HFFc6 (cell line): ENCODE measurements at places on chromosomes 7 and 10. TPM values are rescaled to one million over a fixed set of nuclear protein-coding genes. Genes with fewer than 3 reads are reported as not detected.

Gene PIK3CG
- total RNA-seq = not detected in 2 replicates

Gene SPDYE8
- total RNA-seq = not detected in 3 replicates

Gene PAPOLB
- not detected in 3 replicates for total RNA-seq

DNA sequence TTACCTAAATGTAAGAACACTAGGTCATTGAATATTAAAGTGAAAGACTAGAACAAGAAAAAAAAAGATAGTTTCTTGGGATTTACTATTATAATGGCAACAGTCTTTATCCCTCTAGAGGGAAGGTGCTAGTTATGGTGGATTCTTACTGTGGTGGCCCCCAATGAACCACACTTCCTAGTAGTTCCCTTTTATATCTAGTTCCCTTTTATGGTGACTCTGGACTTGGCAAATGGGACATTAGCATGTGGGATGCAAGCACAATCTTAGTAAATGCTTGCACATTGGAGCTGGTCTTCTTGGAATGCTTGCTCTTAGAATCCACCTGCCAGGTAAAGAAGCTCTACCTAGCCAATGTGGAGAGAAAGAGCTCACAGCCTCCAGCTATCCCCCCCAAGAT is 430.2 kb downstream of the LRMDA start:
- no peak for DNase-seq

DNA sequence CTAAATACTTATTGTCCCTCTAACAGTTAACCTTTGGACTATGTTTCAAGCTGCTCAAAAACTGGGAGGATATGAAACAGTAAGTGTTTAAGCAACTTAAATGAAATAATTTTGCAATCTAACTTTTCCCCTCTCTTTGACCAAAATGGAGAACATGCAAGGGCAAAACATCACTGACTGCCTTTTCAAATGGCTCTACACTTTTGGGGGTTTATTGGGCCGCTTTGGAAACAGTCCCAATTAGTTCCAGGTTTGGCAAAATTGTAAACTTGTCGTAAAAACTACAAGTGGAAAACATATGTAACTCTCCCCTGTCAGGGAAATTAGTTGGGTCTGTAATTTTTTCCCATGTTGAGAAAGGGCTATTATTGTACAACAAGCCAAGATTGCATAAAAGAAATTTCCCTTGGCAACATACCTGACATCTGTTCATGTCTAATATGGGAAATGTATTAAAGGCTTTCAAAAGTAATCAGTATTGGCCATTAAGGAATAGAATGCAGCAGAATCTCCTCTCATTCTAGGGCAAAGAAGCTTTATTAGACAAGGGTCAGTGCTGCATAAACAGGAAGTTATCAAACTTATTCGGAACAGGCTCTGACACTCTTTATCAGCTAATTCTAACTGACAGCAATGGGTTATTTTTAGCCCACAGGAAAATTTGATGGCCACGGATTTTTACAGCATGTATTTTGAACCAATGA is 157.9 kb downstream of the ARID5B start:
- no peak for DNase-seq

GRCh38 chr7:104805449-104806317 is 208.3 kb upstream of the KMT2E start:
- no peak for DNase-seq

- DNase-seq = no peak
Measured at GRCh38 chr7:91345449-91345848, 81.2 kb downstream of the FZD1 start.

- DNase-seq = no peak
Measured at GRCh38 chr7:140383954-140384713, 14.2 kb downstream of the SLC37A3 start.

DNA sequence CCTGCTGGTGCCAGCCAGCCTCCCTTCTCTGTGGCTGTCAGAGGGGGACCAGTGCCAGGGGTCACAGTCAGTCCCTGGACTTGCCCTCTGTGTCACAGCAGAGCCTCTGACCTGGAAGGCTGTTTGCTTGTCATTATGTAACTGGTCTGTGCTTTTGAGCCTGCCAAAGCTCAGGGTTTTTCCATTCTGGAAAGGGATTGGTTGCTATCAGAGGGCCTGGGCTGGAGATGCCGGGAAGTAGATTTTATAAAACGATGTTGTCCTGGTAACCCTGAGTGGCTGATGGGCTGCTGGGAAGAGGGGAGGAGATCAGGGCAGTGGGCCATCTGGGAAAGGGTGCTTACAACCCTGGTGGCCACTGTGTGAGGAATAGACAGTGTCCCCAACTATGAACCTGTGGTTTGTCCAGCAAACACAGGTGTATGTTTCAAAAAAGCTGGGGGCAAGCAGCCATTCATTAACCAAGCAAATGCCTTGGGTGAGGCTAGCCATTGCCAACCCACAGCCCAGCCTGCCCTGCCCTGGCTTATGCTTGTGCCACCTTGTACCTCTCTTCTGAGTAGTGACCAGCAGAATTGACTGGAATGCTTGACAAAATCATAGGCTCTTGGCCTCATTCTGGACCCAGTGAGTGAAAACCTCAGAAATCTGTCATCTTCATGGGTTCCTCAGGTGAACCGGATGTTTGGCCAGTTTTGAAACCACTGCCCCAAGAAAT is 21.6 kb downstream of the SFTPD start:
- DNase-seq = no peak
